ENCODE measurements at places on chromosomes 4 and X.

DNA sequence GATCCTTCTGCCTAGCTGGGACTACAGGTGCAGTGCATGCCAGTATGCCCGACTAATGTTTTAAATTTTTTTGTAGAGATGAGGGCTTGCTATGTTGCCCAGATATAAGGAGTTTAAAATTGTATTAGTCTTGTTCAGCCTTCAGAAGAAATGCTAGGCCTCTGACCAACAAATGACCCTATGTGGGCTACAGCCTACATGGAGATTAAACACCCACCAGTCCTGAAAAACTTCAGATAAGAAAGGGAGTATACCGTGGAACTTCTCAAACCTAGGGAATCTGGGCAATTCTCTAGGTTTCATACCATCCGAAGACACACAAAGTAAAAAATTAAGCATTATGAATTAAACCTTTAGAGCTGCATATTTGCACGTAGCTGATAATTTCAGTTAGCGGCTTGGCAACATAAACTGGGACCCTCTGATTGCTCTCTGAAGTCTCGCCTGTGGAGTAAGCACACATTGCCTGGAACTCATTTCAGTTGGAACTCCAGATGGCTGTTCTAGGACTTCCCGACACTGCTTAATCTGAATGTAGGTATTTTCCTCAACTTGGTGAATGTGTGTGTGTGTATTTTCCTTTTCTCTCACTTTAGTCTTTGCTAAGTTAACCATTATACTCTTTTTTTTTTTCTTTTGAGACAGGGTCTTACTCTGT, 33.0 kb downstream of the MOB1B start:
- DNase-seq: no peak

DNA sequence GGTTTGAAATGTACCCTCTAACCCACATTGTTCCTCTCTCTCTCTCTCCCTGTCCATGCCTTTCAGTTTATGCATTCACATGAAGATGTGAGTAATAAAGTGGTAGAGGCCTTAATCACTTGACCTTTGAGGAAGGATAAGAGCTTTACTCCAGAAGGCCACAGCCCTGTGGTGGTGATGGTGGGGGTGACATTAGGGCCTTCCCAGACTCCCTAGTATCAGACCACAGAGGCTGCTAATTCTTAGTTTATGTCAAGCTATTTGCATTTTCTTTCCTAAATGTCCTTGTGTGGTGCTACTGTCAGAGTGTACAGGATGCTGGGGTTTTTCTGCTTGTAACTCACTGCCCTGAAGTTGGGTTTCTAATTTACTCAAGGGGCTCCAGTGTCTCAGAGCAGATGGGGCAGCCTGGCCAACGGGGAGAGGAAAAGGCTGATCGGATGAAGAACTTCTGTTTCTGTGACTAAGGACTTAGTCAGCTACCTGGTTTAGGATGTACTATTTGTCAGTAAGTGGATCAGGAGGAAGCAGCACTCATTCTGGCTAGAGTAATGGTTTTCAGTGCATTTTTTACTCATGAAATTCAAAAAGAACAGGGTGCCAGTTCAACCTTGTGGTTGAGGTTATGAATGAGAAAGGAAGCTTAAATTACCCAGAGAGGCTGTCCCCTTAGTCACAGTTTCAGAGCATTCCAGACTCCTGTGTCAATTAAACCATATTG, 509.6 kb upstream of the DIPK2B start:
- DNase-seq: no peak

- DNase-seq: no peak
These were observed 30.8 kb downstream of the RASL11B start for GRCh38 chr4:52892880-52893279.

DNA sequence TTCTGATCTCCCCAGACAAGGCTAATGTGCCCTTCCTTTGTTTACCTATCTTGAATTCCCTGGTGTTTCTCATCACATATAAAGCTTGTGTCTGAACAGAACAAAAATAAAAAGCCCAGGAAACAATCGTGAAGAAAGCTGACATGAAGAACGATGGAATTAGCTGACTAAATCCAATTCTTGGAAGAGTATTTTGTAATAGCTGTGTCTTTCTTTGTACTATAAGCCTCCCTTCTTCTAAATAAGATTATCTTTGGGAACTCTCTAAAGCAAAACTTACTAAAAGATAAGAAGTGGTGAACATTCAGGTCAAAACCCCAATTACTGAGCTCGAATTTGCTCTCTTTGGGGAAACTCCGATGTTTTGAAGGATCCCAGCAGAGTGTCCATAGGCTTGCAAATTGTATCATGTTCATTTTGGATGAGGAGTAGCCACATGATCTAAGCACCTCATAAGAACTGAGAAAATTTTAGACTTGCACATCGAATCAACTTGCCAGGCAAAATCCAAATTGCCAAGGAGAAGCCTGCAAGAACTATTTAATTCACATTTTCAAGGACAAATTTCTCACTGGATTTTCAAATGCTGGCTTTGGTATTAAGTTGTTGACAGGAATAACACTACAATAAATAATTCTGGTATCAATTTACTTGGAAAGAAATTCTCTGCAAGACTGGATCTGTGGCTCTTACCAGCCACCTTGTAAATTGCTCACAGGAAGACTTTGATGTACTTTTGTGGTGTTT, 106.2 kb downstream of the LNX1 start:
- no peak for DNase-seq

- DNase-seq: peak; percentile 62
These were observed 58.5 kb upstream of the PRDM8 start for GRCh38 chr4:80138551-80139538.

GRCh38 chr4:153572609-153573008, 106.4 kb downstream of the TMEM131L start:
- DNase-seq: no peak

DNA sequence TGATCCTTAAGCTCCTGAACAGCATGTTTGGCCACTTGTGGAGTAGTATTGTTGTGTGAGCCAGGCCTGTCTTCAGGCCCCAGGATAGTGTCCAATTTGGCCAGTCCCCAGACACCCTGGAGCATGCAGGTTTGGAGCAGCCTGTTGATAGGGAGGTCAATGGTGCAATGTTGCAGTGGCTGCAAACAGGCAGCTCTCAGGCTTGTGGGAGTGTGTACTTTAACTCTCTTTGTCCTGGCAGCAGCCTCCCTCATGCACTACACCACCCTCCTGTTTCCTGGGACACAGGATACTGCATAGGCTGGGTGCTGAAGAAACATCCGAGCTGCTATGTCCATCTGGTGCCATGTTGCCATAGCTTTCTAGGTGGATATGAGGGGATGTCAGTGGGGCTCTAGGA, 24.0 kb downstream of the TECRL start:
- no peak for DNase-seq

DNA sequence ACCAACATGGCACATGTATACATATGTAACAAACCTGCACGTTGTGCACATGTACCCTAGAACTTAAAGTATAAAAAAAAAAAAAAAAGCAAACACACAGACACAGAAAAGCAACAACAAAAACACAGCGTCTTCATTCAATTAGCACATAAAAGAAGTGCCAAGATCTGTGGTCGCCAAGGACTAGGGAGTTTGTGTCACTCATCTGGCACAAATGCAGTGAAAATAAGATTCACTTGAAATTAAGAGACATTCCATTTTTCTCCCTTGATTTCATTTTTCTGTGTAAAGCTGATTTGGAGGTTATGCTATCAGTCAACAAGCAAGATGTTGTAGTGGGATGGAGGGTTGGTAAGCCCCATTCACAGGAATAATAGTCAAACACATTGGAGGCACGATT, 115.3 kb downstream of the FAT4 start:
- no peak for DNase-seq

DNA sequence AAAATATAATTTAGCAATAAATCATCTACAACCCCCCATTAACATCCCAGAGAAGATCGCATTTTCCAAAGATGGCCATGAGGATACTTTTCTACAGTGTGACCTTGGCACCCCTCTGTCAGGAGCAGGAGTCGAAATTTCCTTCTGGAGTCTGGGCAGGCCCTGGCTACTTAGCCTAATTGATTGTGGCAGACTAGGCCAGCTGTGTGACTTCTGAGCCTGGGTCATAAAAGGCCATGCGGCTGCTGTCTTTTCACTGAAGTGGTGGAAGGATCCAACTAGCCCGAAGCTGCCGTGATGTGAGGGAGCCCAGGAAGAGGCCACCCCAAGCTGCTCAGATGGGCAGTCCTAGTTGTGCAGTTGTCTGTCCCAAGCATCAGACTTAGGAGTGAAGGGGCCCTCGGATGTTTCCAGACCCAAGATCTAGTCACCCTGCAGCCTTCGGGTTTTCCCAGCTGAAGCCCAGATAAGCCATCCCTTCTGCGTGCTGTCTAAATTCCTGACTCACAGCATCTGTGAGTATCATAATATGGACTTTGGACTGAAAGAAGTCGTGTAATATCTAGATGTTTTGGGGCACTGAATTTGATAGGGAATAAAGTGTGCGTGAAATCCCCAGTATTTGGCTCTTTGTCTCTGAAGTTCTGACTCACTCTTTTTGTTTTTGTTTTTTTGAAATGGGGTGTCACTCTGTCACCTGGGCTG, 21.0 kb downstream of the PDK3 start:
- no peak for DNase-seq

DNA sequence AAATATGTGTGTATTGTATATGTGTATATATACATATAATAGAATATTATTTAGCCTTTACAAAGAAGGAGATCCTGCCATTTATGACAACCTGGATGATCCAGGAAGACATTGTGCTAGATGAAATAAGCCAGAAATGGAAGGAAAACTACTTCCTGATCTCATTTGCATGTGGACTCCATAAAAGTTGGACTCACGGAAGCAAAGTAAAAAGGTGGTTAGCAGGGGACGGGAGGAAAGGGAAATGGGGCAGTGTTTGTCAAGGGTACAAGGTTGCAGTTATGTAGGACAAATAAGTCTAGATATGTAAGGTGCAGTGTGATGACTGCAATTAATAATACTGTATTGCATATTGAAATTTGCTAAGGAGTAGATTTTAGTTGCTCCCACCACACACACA, 331.1 kb upstream of the FSTL5 start:
- no peak for DNase-seq

DNA sequence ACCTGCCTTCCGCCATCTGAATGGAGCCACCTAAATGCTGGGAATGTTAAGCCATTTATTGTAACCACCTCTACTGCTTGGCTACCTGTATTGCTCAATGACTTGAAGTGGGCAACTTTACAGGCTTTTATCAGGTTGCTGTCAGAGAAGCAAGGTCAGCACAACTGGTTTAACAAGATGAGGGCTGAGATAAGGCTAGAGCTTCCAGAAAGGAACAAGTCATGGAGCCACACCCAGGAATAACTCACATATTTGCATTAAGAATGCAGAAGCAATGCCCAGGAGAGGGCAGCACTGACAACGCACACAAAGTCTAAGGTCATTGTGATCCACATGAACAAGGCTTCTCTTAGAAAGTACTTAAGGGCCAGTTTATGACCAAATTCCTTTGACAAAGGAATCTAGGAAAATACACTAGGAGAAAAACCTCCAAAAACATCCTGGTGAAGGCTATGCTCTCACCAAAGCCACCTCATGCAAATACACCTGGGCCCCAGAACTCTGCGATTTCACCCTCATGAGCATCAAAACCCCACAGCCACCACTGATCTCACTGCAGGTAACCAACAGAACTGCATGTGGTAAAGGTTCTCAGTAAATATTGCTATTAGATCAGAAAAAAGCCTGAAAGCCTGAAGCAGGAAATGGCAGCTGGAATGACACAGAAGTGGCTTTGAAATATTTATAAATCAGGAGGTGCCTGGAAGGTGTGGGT, 15.0 kb upstream of the STS start:
- DNase-seq: peak; percentile 9

DNA sequence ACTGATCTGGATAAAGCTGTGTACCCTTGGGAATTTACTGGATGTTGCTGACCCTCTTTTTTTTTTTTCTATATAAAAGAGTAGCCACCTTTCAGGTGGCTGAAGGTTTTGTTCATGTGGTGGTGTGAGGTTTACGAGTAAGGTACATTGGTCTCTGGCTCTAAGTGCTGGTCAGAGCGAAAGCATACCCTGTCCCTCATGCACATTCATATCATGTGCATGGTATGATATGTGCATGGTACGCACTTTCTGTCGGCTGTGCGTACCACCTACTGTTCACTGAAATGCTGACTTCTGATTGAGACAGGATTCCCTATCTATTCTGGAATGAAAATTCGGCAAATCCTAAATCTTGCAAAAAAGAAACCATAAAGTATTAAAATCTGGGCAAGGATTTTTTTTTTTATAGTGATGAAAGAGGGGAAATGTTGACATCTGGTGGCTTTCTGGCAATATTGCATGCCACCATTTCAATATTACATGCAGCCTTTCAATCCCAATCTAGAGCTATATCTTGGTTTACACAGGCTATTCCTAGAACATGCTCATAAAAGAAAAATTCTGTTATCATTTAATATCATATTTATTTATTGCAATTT, 32.8 kb downstream of the FAM149A start:
- DNase-seq: no peak

DNA sequence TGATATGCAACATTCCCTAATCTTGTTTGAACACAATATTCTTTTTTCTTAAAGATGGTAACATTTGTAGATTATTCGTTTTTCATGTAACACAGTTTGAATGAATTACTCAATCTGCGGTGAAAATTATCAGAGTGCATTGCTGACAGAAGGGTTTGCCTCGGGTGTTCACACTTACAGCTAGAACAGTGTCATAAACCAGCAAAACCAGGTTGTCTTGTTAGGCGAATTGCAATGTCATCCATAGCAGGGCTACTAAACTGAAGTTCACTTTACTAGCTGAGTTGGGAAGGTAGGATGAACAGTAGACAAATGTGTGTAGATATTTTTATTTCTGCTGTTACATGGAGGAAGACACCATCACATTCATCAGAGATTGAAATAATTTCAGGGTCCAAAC, 98.9 kb downstream of the SLC39A8 start:
- no peak for DNase-seq

- no peak for DNase-seq
These were observed 11.1 kb upstream of the KLF8 start for GRCh38 chrX:56221101-56221500.

DNA sequence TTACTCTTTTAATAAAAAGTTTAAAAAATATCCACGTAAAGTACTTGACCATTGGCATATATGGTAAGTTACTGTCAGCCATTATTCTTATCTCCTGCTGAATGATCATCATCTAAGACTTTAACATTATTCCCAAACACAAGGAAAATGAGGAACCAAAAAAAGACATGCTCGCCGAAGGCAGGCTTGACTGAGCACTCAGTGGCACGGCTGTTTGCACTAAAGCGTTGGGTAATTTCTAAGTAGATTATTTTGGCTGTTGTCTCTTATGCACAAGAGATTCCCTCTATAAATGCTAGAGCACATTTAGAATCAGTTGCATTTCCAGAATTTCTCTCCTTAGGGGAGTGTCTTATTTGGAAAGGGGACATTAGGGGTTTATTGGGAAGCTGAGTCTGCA, 82.8 kb downstream of the CHRNA9 start:
- no peak for DNase-seq

Data from central memory CD4-positive, alpha-beta T cell (primary cell).